ENCODE measurements at places on chromosomes 7 and 10. TPM values are rescaled to one million over a fixed set of nuclear protein-coding genes. Genes with fewer than 3 reads are reported as not detected.

GRCh38 chr10:124911124-124912067, 30.5 kb upstream of the ZRANB1 start:
- DNase-seq, result no peak

- no peak for DNase-seq
These were observed 320.9 kb downstream of the PCLO start for GRCh38 chr7:82841828-82842227.

DNA sequence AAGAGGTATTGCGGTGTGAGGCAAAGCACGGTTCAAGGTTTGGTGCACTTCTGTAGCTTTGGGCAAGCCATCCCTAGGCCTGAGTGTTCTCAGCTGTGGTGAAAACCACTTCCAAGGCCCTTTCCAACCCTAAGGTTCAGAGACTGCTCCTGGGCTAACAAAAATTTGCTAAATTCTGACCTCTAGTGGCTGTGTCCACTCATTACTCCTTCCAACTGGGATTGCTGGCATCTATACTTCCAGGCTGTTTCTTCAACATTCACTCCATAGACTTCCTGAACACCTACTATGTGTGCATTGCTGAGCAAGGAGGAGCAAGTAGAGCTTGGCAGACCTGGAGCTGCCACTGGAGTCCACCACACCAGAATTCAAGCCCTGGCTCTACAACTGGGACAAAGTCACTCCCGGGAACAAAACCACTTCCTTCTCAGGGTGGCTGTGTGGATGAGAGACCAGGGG, 29.3 kb upstream of the SH3PXD2A start:
- DNase-seq, result no peak

The PNLIP gene
- not detected for total RNA-seq

DNA sequence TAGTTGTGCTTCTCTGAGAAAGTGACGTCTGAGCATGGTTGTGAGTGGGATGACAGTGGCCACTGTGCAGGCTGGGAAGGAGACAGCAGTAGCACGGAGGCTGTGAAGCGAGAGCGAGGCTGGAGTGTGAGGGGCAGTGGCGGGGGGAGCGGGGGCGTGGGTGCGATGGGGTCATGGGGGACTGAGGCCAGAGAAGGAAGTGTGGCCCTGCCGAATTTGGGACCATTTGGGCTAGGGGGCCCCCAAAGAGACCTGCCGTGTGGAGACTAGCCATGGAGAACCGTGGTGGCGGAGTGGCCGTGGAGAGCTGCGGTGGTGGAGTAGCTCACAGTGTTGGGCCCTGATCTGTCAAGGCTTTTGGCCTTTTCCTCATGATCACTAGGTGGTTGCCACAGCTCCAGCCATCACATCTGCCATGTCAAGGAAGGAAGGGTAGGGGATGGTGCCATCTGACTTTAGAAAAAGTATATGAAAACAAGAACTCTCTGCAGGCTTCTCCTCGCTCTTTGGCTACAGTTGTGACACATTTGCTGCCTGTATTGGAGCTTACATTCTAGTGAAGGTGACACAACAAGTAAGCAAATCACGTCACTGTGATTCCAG, 61.4 kb downstream of the MGMT start:
- DNase-seq, result no peak

The PDCD4 gene
- 96.1 TPM for total RNA-seq

DNA sequence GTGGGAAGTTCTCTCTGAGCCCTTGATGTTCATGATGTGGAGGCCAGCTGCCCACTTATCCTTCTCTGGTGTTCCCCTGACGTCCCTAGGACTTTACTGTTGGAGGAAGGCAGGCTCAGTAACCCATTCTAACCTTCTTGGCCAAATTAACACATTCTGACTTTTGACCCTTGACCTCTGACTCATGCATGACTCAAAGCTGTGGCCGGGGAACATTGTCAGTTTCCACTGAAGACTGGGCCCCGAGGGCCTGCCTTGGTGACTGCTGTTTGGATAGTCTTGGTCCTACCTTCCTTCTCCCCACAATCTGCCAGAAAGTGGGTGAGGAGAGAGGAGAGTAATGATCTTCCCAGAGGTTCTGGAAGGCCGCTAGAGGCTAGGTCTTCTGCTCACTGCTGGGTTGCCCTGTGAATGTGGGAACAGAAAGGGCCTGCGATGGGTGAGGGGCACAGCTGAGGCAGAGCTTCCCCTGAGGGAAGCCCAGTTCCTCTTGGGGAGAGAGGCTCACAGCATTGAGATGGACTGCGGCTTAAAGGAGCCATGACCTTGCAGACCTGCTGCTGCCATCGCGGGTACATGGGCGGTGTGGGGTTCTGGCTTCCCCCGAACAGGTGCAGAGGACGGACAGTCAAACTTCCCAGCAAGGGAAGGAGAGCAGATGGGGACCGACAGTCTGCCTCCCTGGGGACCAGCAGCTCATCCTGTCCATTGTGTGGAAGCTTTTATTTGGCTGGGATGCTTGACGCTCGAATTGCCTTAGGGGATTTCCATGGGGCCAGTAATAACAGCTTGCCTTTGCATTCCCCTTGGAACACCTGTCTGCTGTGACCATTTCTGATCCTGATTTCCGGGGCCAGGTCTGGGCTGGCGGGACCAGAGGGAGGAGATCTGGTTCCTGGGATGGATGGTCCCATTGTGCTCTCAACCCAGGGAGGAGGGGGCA, 43.8 kb downstream of the ADAMTS14 start:
- no peak for DNase-seq

DNA sequence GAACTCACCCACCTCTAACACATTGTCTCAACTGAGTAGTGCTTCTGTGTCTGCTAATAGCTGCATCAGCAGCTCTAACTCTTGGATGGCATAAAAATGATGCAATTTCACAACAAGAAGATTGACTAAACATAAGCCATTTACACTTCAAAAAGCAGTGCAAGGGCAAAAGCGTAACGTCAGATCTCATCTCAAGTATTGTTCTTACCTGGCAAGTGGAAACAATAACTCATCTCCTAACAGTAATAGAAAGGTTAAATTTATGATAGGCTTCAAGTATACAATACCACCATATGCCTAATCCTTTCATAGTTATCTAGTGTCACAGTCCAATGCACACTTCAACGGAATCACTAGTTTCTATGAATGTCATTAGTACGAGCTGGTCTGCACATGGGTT, 14.8 kb downstream of the TPK1 start:
- no peak for DNase-seq

Measured in CD8-positive, alpha-beta memory T cell (primary cell).